ENCODE measurements at places on chromosomes 16 and 17.

DNA sequence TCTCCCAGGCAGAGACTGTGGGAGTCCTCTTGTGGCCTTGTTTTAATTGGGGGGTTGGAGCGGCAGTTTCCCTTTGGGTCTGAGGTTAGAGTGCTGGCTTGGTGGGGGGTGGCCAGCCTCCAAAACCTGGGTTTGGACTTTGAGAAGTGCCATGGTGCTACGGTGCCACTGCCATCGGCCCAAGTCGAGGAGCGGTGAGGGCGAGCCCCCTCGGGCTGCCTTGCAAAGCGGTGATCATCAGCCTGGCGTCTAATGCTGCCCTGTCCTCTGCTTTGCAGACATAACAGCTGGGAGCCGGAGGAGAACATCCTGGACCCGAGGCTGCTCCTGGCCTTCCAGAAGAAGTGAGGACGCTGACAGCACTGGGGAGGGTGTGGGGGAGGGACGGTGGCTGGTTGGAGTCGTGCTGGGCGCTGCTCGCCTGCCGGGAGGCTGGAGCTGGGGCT is 1.2 kb downstream of the CBX2 start:
- DNase-seq, result no peak

DNA sequence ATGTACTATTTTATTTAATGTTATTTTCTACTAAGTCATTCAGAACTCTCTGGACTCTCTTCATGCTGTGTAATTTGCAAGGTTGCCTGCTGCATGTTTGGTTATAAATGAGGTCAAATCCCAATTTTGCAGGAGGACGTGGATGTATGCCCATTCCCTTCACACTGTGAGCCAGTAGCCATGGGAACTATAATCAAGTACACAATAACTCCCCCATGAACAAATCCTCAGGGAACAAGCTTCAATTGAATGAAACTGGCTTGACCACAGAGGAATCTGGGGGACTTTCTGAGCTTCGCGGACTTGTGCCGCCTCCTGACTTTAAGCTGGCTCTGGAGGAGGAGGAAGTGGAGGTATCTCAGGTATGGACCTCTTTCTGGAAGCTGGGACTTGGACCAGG is 14.6 kb upstream of the KCTD13 start:
- no peak for DNase-seq

DNA sequence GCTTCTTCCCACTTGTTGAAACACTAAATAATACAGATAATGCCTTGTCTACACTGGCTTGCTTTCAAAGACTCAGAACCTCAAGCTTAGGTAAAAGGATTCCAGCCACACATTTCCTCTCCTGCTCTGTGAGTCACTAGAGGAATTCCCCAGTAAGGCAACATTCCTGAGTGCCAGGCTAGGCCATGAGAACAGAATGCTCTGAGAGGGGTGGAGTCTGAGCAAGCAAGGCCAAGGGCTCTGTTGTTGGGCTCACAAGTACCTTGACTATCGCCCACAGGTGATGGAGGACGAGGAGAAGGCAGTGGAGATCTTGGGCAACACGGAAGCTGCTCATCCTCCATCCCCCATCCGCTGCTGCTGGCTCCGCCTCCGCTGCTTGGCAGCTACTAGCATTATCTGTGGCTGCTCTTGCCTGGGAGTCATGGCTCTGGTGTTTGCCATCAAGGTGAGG is 6.7 kb upstream of the PHKG2 start:
- DNase-seq, result peak; percentile 91

DNA sequence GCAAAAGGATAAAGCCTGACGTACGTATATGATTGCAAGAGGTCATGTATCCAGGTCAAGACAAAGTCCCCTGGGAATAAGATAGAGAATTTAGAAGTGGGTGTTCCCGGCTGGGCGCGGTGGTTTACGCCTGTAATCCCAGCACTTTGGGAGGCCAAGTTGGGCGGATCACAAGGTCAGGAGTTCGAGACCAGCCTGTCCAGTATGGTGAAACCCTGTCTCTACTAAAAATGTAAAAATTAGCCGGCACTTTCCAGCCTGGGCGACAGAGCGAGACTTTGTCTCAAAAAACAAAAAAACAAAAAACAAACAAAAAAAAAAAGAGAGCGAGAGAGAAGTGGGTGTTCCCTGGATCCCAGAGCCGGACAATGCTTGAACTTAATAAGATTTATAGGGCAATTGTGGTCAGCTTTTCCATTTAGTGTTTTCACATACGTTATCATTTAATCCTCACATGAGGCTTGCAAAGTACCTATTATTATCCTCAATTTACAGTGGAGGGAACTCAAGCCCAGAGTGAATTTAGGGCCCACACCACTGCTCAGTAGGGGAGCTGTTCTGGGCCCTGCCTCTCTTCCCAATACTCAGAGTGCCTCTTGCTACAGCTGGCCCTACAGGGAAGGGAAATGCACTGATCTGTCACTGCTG is 481 bp upstream of the GLTPD2 start:
- DNase-seq, result no peak

GRCh38 chr17:34633351-34633750 is 54.0 kb downstream of the TMEM132E start:
- no peak for DNase-seq

GRCh38 chr16:47392081-47392480 is 68.8 kb downstream of the ITFG1 start:
- DNase-seq, result peak; percentile 15

DNA sequence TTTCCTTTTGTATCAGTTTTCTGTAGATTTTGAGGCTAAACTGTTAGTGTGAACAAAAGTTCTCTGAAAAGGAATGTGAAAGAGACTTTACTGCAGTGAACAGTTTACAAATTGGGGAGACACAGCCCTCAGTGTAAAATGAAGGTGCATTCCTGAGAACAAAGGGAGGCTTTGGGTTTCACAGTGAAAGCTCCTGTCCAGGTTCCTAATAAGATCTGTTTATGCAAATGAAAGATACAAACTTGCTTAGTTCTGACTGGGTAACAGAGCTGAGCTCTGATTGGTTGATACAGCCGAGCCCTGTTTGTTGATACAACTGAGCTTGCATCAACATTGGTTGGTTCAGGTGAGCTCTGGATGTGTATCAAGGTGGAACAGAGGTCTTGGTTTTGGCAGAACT is 8.3 kb upstream of the CDRT15 start:
- no peak for DNase-seq

DNA sequence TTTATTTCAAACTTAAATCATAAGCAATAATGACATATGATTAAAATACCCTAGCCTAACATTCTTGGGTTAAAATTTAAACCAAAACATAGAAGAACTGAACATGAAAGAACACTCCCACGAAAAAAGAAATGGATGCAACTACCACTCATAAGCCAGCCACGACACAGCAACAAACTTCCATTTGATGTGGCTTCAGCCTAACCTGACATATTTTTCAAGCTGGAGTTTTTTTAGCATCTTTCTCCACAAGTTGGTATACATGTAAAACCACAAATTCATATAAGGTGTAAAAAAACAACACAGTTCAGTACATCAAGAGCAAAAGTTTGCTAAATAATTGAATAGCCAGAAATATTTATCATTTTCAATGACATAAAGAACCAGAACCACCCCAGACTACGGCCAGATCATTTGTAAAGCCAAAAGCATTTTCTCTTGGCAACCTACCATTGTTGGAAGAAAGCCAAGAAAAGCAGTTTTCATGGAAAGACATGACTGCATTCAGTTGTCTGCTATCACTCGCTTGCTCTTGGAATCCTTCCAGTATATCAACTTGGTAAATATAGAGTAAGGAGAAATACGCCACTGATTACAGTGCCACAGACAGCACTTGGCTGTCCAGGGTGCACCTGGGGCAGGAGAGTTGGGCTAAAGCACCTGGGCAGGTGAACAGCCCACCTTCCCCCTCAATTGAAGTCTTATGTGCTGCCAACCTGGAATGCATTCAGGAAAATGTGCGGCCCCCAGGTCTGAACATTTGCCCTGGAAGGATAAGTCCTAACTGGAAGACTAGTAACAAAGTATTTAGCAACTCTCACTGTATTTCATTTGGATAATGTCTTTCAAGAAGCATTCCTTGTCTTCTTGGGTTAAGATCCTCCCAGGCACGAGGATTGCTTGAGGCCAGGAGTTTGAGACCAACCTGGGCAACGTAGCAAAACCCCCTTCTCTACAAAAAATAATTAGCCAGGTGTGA is 60.5 kb downstream of the CREBBP start:
- DNase-seq, result peak; percentile 96

GRCh38 chr16:19524616-19525384 is 1.1 kb downstream of the CCP110 start:
- DNase-seq, result no peak

GRCh38 chr17:79976451-79976850 is 59.2 kb downstream of the TBC1D16 start:
- DNase-seq, result no peak

DNA sequence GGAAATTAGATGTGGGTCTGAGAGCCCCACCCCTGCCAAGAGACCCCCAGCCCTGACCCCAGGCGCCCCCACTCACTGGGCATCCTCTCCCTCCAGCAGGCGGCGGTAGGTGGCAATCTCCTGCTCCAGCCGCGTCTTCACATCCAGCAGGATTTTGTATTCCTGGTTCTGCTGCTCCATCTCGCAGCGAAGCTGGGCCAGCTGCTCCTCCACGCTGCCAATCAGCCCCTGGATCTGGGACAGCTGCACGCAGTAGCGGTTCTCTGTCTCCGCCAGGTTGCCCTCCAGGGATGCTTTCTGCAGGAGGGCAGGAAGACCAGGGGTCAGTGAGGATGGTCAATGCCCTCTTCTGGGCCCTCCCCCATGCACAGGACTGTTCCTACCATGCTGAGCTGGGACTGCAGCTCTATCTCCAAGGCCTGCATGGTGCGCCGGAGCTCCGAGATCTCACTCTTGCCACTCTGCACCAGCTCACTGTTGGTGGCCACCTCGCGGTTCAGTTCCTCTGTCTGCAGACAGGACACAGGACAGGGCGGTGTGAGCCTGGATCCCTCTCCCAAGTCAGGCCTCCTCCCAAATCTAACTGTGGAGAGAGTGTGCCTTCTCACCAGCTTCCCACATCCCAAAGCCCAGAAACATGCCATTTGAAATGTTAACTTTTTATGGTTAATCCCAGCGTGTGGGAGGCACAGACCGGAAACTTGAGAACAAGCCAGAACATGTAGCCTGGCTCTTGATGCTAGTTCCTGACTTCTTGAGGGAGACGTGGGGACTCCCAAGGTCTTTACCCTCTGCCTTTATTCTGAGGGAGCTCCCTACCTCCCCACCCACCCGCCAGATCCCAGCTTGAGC is 3.6 kb downstream of the KRT17 start:
- no peak for DNase-seq

DNA sequence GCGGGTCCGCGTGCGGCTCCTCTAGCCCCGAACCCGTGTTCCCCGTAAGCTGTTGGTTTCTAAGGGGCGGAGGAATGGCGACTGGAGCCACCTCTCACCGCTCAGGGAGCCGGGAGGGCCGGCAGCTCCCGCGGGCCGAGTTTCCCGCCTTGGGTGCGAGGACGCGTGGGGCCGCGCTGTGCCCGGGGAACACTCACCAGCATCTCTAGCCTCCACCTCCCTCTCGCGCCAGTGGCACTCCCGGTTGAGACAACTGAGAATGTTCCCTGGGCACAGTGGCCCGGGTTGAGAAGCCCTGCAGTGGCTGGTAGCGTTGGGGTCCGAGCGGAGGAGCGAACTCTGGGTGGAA is 560 bp downstream of the TELO2 start:
- peak; percentile 20 for DNase-seq

- no peak for DNase-seq
Measured at GRCh38 chr16:24815021-24815420, 30.7 kb upstream of the SLC5A11 start.

DNA sequence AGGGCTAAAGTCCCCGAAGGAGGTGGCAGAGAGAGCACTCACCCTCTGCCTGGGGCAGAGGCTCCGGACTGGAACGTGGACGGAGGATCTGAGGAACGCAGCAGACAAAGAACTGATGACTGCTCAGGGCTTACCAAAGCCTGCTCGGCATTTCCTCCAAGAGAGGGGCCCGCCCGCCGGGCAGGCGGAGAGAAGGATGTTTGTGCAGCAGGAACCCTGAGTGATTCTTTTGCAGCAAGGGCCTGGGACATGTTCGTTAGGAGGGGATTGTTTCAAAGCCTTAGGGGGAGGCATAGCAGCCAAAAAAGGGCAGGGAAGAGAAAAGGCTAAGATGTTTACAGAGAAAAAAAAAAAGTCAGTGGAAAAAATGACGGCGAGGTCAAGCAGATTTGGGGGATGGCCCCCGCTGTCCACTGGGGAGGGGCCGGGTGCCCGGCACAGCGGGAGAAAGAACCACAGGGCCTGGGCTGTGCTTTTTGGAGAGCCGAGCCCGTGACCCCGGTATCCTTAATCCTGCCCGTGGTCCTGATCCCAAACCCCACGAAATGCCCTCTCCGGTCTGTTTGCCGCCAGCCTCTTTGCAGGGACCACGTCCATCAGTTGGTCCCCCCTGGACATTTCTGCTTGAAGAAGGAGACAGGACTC is 129.3 kb downstream of the NTN1 start:
- peak; percentile 77 for DNase-seq

DNA sequence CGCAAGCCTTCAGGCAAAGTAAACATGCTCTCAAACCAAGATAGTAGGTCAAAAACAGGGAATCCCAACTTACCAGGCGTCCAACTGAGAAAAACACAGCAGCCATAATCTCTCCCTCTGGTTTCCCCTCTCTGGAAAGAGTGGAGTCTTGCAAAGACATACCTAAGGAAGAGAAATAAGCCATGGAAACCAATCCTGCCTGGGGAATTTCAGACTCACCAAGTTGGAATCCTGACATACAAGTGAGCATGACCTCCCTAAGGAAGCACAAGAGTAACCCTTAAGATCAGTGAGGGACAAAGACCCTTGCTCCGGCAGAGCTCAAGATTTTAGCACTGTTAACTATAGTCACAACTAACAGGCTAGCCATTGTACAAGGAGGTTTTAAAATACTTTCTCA is 4.1 kb downstream of the ZNF624 start:
- DNase-seq, result no peak

GRCh38 chr16:86726340-86726739 is 148.0 kb downstream of the FOXL1 start:
- DNase-seq, result no peak

Measured in fibroblast of skin of back (primary cell).